ENCODE measurements at places on chromosomes 11 and 22. TPM values are rescaled to one million over a fixed set of nuclear protein-coding genes. Genes with fewer than 3 reads are reported as not detected.

GPHA2 gene
- total RNA-seq: not detected

IGF2 gene
- 1.0 TPM for total RNA-seq

UPK3A gene
- total RNA-seq: not detected

ISX gene
- not detected for total RNA-seq

AIFM3 gene
- 4.0 TPM for total RNA-seq

ARHGAP8 gene
- total RNA-seq: 15.6 TPM

TBX10 gene
- not detected for total RNA-seq

OR52N5 gene
- not detected for total RNA-seq
